ENCODE measurements at places on chromosomes 6 and 20. TPM values are rescaled to one million over a fixed set of nuclear protein-coding genes. Genes with fewer than 3 reads are reported as not detected.

DNA sequence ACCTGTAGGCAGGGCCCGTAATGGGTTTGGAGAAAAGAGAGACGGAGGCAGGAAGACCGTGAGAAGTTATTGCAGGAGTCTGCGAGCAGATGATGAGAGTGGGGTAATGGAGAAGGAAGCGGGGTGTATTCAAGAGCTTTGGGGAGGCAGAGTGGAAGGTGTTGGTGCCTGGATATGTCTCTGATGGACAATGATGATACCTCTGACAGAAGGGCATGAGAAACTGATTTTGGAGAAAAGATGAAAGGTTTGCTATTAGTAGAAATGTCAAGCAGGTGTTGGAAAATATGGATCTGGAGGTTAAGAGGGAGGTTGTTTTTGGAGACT is 69.4 kb downstream of the CDC5L start:
- H3K36me3 ChIP-seq = no peaks in the 10 kb centered on the region
- no peak overlapping the region for H3K27ac ChIP-seq
- DNase-seq = no peak
- no peaks in the 10 kb centered on the region for H3K27me3 ChIP-seq
- peak overlapping the region; percentile 17 for H3K4me3 ChIP-seq
- H3K4me1 ChIP-seq = peaks cover 4% of the 10 kb centered on the region

- no peaks in the 10 kb centered on the region for H3K27me3 ChIP-seq
- H3K4me3 ChIP-seq = no peak overlapping the region
- no peak for DNase-seq
- no peak overlapping the region for H3K27ac ChIP-seq
- peaks cover 12% of the 10 kb centered on the region for H3K36me3 ChIP-seq
These were observed 36.9 kb downstream of the ASXL1 start for GRCh38 chr20:32395066-32395465.

Gene DACT2
- 1.0 TPM for total RNA-seq

DNA sequence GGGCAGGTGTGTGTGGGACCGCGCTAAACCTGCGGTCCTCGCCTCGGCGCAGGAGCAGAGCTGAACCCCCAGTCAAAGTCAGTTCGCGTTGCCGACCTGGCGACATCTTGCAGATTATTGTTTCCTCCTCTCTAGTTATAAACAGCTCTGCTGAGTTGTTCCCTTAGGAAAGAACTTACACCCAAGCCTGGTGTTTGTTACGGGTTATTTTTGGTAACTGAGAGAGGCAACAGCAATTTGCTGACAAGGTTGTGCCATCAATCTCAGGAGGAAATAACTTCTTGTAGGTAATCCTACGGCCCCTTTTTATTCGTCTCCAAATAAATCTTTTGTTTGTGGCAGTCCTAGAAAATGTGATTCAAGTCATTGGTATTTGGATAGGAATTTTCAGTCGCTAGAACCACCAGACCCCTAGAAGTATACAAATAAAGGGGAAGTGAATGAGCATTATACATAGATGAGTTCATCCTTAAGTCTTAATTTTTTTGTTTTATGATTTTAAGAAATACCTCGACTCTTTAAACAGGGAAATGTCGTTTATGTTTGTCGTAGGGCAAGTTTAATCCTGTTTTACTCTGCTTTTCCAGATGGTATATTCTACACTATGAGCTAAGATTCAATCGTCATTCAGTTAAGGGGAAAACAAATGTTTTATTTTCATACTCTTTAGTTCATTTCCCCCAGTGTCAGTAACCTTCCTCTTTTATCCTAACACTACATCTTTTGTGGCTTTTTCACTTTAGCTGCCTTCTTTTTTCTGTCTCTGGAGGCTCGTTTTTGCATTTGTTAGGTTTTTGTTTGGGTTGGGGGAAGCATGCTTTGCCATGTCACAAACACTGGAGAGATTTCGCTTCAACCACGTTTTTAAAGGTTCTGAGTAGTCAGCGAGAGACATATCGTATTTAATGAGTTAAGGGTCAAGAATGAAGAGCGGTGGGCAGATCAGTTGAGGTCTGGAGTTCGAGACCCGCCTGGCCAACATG is 1.2 kb downstream of the PM20D2 start:
- H3K27ac ChIP-seq = peak overlapping the region; percentile 92
- no peaks in the 10 kb centered on the region for H3K36me3 ChIP-seq
- H3K4me1 ChIP-seq = no peaks in the 10 kb centered on the region

Gene RANBP9
- 27.8 TPM for total RNA-seq

DNA sequence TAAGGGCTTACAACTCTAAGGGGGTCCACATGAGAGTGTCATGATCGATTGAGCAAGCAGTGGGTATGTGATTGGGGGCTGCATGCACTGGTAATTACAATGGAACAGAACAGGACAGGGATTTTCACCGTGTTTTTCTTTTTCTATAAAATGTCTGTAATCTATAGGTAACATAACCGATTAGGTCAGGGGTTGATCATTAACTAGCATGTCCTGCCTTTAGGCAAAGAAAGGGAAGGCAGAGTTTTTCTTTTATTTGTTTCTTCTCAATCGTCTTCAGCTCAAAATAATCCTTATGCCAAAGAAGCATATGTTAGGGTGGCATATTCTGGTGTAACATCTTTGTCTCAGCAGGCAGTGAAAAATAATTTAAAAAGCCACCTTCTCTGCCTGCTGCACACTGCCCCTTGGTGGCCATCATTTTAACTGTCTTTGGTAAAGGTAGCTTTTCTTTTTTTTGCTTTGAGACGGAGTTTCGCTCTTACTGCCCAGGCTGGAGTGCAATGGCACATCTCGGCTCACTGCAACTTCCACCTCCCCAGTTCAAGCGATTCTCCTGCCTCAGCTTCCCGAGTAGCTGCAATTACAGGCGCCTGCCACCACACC is 9.7 kb upstream of the CEP43 start:
- no peaks in the 10 kb centered on the region for H3K4me1 ChIP-seq
- no peaks in the 10 kb centered on the region for H3K36me3 ChIP-seq
- no peak overlapping the region for H3K27ac ChIP-seq
- DNase-seq = peak; percentile 21
- no peak overlapping the region for H3K4me3 ChIP-seq
- H3K27me3 ChIP-seq = no peaks in the 10 kb centered on the region

DNA sequence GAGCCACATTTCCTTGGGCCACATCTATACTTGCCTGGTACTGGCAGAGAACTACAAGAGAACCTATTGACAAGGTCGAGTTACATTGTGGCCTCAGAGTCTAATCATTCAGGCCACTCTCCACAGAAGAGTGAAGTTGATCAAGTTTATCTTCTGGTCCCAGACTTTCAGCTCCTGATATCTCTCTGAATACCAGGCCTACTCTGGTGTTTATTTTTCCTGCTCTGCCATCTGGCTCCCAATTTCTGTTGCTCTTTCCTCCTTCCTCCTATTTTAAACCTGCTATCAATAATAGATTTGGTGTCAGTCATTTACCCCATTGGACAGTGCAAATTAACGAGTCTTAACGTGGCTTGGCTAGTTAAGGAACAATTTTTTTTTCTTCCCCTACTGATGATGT is 46.6 kb downstream of the SCGN start:
- no peaks in the 10 kb centered on the region for H3K36me3 ChIP-seq
- H3K27me3 ChIP-seq = no peaks in the 10 kb centered on the region
- H3K27ac ChIP-seq = no peak overlapping the region
- H3K4me1 ChIP-seq = no peaks in the 10 kb centered on the region
- no peak for DNase-seq

DNA sequence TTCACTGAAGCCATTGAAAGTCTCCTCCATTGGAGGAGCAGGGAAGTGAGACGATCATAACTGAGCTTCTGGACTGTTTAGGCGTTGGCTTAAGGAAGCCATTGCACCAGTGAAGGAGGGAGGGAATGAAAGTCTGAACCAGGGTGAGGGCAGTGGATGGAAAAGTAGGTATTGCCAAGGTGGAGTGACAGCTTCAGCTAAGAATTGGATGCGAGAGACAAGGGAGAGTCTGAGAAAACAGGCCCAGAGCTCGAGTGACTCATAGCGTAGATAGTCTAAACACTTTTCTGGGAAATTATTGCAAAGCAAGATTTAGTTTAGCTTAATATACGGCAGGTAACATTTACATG is 4.5 kb downstream of the DSP start:
- no peak overlapping the region for H3K4me3 ChIP-seq
- no peak for DNase-seq
- peaks cover 7% of the 10 kb centered on the region for H3K27me3 ChIP-seq
- H3K27ac ChIP-seq = peak overlapping the region; percentile 92

Gene MOCS1
- 24.0 TPM for total RNA-seq

DNA sequence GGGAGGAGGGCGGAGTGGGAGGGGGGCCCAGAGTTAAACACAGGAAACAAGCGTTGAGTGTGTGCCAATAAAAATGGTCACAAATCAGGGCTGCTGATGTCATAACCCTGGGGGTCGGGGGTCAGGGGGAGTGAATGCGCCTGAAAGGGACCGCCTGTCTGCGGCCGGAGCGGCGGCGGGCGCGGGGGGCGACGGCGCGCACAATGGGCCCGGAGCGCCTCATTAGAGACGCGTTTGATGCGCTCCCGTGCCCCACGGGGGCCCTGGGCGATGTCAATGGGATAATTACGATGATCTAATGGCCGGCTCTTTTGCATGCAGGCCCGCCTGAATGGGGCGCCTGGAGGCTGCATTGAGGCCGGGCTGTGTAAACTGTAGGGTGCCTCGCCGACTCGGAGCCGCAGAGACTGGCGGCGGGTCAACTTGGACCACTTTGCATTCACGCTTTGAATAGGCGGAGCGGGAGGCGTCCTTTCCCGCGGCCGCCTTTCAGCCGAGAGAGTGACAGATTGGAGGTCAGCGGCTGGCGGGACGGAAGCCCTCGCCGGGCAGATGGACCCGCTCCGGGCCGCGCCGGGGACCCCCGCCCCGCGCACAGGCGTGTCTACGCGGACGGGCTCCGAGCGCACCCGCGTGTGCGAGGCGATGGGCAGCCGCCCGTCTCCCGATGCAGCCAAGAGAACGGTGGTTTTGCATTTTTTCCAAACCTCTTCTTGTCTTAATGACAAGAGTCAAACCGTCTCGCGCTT is 296.1 kb downstream of the TFAP2C start:
- H3K4me3 ChIP-seq = peak overlapping the region; percentile 37
- peaks cover 73% of the 10 kb centered on the region for H3K27me3 ChIP-seq
- peaks cover 10% of the 10 kb centered on the region for H3K4me1 ChIP-seq
- H3K36me3 ChIP-seq = no peaks in the 10 kb centered on the region
- no peak for DNase-seq
